ENCODE measurements at places on chromosomes 4 and X. TPM values are rescaled to one million over a fixed set of nuclear protein-coding genes. Genes with fewer than 3 reads are reported as not detected.

AFM gene
- 0.15 TPM for total RNA-seq

C1QTNF7 gene
- 7.6 TPM for total RNA-seq

MAGEA6 gene
- total RNA-seq, result not detected

DNA sequence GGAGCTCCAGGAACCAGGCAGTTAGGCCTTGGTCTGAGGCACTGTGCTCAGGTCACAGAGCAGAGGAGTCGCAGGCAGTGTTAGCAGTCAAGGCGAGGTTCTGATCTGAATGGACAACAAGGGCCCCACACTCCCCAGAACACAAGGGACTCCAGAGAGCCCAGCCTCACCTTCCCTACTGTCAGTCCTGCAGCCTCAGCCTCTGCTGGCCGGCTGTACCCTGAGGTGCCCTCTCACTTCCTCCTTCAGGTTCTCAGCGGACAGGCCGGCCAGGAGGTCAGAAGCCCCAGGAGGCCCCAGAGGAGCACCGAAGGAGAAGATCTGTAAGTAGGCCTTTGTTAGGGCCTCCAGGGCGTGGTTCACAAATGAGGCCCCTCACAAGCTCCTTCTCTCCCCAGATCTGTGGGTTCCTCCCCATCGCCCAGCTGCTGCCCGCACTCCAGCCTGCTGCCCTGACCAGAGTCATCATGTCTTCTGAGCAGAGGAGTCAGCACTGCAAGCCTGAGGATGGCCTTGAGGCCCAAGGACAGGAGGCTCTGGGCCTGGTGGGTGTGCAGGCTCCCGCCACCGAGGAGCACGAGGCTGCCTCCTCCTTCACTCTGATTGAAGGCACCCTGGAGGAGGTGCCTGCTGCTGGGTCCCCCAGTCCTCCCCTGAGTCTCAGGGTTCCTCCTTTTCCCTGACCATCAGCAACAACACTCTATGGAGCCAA, 26.2 kb downstream of the MAGEA9 start:
- no peaks in the 10 kb centered on the region for H3K36me3 ChIP-seq
- DNase-seq, result no peak
- no peak overlapping the region for H3K27ac ChIP-seq
- H3K27me3 ChIP-seq, result no peaks in the 10 kb centered on the region
- H3K4me3 ChIP-seq, result no peak overlapping the region
- H3K4me1 ChIP-seq, result no peaks in the 10 kb centered on the region

DNA sequence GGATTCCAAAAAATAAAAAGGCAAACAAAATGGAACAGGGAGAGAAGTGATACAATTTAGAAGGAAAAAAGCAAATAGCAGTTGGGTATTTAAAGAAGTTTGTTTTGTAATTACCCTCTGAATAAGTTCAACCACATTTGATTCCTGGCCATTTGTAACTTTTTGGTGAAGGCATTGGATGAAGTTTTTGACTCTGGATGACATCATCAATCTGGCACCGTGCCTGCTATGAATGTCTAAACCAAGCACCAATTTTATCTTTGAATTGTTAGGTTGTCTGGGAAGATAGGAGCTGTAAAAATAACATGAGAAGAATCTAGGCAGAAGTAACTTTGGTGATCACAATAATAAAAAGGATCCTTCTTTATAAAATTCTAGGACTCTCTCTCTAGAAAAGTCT, 29.5 kb downstream of the TMPRSS11A start:
- no peak overlapping the region for H3K4me3 ChIP-seq
- no peaks in the 10 kb centered on the region for H3K27me3 ChIP-seq
- H3K4me1 ChIP-seq, result no peaks in the 10 kb centered on the region
- H3K27ac ChIP-seq, result no peak overlapping the region
- DNase-seq, result no peak

DNA sequence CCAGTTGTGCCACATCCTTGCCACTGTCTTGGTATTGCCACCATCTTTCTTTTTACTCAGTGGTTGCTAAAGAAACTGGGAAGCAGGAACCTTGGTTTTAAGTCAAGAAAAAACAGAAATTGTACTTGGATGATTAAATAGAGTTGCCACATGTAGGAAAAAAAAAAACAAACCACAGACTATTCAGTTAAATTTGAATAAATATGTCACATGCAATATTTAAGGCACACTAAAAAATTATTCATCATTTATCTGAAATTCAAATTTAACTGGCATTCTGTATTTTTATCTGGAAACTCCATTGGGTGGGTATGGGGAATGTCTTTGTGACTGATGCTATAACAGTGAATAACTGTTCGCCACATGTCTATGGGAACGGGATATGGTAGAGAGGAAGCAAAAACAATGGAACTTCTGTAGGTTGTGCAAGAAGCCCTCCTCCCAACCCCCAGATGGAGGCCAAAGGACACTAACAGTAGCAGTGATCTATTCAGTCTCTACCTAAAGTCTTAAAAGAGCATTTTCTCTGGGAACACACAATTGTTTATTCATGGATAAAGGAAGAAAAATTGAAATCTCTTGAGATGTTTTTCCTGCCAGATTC, 57.0 kb upstream of the PLAC8 start:
- H3K4me1 ChIP-seq, result no peaks in the 10 kb centered on the region
- DNase-seq, result no peak
- H3K36me3 ChIP-seq, result no peaks in the 10 kb centered on the region

DNA sequence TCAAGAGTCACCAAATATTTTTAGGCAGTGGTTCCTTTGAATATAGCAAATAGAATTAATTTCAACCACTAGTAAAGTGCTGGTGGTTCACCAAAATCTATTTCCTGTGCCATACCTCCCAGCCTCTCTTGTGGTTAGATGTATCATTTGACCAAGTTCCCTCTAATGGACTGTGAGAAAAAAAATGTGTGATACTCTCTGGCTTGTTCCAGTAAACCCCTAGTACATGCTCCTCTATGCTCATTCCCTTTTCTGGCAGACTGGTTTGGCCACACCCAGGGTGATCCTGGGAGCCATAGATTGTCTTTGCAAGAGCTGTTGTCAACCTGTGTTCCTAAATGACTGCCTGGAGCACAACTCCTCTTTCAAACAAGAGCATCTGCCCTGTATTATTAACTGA, 109.5 kb downstream of the FRAS1 start:
- no peaks in the 10 kb centered on the region for H3K4me1 ChIP-seq
- H3K36me3 ChIP-seq, result no peaks in the 10 kb centered on the region
- no peaks in the 10 kb centered on the region for H3K27me3 ChIP-seq
- DNase-seq, result no peak
- H3K27ac ChIP-seq, result no peak overlapping the region
